GM23338 (cell line): ENCODE measurements at places on chromosomes 5 and 9. TPM values are rescaled to one million over a fixed set of nuclear protein-coding genes. Genes with fewer than 3 reads are reported as not detected.

CERCAM gene
- polyA plus RNA-seq, result 2.7 TPM in 2 replicates

CANX gene
- polyA plus RNA-seq, result 163 and 177 TPM in 2 replicates

GRCh38 chr9:126534431-126535186, 79.1 kb upstream of the LMX1B start:
- peak; percentile 71 for DNase-seq

- no peak for DNase-seq
These were observed 72.0 kb downstream of the ZNF474 start for GRCh38 chr5:122201365-122201764.

GRCh38 chr5:17748201-17748600, 113.9 kb downstream of the TAF11L14 start:
- DNase-seq, result no peak

DNA sequence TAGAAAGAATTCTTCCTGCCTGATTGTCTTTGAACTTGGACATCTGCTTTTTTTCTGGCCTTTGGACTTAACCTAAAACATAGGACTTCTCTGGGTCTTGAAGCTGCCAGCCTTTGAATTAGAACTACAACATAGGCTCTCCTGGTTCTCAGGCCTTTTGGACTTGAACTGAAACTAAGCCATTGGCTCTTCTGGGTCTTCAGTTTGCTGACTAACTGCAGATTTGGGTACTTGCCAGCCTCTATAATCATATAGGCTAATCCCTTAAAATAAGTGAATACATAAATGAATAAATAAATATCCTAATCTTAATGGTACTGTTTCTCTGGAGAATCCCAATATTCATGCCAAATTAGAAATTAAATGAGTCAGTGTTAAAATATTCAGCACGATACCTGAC, 473.4 kb upstream of the PAPPA start:
- no peak for DNase-seq

DNA sequence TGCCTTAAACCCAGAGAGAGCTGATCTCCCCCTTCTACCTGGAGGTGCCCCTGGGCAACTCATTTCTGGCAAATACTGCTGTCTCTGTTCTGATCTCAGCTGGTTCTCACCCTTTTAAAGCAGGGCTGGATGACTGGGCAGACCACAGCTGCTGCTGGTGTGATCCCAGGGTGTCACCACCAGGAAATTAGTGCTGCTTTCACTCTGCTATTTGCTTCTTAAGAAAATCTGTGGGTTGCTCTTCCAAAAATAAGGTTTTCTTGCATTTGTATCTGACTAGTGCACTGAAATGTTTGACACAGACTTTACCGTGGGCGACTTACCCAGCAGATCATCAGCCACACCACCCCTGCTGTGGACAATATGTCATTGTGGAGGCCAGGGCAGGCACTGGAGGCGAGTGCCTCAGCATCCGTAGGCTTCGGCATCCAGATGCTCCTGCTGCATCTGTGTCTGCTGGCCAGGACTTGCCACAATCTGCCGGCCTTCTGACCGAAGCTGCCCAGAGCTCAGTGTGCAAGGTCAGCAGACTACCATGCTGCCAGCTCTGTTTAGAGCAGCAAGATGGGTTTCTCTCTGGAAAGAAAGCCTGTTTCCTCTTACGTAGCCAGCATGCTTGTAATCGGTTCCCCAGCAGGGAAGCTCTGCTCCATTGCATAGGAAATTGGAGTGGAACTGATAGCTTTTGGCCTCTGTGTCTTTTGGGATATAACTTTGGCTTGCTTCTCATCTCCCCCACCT, 13.6 kb downstream of the ARHGAP26 start:
- no peak for DNase-seq

DNA sequence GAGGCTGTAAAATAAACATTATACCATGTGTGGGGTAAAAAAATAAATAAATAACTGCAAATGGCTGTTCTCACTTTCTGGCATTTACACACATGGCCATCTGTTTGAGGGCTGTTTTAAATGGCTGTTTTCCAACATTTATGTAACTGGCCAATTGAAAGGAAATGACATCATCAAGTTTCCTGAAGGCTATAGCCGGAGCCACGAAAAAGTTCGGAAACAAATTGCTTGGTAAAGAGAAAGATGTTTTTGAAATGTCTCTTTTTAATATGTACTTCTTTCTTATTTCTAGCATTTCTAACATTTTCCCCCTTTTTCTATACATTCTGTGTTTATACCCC, 95.4 kb upstream of the DAB2 start:
- no peak for DNase-seq

DNA sequence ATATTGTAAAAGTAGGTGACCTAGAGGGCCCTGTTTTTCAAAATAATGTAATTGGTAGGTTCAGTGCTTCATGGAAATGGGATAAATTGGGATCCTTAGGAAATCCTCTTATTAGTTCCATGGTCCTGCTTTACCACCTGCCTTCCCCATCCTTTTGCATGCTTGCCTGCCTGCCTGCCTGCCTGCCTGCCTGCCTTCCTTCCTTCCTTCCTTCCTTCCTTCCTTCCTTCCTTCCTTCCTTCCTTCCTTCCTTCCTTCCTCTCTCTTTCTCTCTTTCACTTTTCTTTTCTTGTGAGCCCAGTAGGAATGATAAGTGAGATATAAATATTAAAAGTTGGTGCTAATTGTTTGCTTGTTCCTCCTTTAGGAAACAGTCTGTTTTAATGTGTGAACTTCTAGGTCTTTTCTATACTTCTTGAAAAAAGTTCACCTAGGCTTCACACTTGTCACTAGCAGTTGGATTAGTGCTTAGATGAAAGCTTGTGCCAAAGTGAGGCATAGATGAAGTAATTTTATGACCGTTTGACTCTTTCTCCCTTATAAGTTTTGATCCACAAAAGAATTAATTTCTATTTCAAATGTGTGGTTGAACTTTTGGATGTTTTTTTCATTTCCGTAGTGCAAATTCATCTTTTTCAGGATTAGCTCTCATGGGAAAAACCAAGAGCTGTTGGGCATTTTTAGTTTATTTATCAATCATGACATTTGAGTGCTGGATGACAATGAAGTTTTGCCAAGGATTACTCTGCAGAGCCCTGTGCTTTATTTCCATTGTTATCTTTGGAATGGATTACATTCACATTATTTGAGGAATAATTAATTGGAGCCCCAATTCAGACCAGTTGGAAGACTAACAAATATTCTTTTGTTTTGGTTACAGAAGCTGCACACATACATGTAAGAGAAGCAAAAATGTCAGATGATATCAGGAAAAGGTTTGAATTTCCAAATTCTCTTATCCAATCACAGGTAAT, 30.7 kb downstream of the FOCAD start:
- DNase-seq, result no peak

- no peak for DNase-seq
These were observed 81.3 kb upstream of the CTSL start for GRCh38 chr9:87644659-87645058.

DNA sequence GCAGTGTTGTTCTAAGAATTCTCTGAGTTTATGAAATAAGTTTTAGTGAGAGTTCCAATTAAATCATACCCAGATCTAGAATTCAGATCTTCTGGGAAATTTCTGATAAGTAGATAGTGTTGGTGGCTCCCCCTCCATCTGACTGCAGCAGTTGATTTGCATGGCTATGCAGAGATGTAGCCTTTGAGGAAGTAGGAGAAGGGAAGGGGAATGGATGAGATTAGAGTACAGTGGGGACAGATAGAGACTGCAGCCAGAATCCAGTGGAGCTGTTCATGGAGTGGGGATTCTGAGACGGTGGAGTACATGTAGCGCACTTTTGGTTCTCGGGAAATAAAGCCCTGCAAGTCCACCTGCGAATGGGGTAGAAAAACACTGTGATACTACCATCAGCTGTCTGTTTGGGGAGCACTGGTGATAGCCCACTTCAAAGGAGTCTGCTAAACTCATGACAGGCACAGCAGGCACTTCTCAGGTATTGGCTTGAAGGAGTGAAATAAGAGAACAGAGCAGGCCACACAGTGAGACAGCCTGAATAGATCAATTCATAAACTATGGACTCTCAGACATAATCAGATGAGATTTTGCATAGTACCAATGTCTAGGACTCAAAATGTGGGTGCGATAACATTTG, 96.8 kb downstream of the ALDH1A1 start:
- no peak for DNase-seq

GRCh38 chr9:92180669-92181181, 65.5 kb upstream of the SPTLC1 start:
- DNase-seq, result no peak
